ENCODE measurements at places on chromosomes 11 and 22.

DNA sequence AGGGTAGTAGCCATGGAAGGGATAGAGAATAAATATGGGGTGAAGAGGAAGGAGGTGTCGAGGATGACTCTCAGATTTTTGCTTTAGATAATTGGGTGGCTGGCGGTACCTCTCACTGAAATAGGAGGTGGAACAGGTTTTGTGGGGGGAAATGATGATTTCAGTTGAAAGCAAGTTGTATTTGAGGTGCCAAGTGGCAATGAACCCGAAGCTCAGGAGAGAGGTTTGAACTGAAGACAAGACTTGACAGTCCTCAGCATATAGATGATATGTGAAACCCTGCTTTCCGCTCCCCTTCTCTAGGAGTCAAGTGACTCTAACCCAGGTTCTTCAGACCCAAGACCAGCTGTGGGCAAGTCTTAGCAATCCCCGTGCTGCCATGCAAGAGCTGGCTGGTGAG, 33.7 kb downstream of the RRP8 start:
- no peak for DNase-seq

DNA sequence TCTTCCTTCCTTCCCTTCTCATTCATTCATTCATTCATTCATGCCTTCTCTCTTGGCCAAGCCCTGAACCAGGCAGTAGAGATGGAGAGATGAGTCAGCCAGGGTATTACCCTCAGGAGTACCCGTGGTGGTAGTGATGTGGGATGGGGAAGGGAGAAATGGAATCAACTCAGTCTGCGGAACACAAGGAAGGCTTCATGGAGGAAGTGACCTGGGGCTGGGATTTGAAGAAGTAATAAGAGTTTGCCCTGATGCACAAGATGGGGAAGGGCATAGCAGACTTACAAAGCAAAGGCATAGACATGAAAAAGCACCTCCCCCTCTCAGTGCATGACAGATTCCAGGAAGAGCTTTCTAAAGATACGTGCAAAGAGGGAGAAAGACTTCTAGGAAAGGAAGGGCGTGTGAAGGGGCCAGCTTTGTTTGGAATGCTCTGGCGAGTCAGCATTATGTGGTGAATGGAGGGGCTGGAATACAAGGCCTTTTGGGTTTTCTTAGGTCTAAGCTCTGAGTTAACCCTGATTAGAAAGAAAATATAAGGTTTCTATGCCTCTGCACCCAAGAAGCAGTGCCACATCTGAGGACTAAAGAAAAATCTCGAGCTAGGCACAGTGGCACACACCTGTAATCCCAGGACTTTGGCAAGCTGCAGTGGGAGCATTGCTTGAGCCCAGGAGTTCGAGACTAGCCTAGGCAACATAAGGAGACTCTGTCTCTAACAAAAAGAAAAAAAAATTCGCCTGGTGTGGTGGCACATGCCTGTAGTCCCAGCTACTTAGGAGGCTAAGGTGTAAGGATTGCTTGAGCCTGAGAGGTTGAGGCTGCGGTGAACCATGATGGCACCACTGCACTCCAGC, 36.4 kb upstream of the ACER3 start:
- DNase-seq: no peak

DNA sequence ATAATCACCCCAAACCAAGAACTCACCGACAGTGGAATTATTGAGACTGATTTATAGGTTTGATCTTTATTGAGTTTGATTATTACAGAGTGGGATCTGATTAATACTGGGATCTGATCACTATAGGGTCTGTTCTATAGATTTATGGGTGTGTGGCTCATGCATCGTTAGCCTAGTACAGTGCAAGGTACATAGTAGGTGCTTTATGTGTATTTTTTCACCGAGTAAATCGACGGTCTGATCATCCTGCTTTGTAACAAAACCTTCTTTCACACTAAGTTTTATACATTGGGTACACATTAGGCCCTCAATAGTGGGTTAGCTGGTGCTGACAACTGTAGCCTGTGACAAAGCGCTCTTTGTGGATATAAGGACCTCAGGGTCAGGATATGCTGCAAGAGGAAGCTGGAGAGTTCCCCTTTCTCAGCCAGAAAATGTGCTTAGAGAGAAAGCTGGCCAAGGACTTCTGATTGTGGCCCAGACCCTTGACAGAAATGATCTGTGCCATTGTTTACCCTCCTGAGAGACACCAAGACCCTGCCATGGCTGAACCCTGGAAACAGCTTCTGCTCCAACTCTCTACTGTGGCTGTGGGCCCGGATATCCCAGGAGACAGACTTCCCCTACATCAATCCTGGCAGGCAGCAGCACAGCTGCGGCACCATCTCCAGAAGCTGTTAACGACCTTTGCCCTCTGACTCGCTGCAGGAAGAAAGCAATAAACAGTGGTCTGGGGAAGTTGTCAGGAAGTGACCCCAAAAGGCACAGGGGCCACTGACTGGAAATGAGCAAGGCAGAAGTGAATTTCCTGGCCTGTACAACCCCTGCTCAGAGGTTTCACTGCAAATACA, 16.1 kb upstream of the TPP1 start:
- DNase-seq: no peak

- no peak for DNase-seq
Observed at GRCh38 chr22:25331050-25331449, 111.6 kb downstream of the CRYBB2 start.

- no peak for DNase-seq
Observed at GRCh38 chr11:69390561-69390960, 90.9 kb upstream of the LINC01488 start.

GRCh38 chr22:37560608-37561211, 430 bp downstream of the CDC42EP1 start:
- no peak for DNase-seq

- no peak for DNase-seq
Observed at GRCh38 chr11:3894128-3894731, 38.8 kb downstream of the STIM1 start.

DNA sequence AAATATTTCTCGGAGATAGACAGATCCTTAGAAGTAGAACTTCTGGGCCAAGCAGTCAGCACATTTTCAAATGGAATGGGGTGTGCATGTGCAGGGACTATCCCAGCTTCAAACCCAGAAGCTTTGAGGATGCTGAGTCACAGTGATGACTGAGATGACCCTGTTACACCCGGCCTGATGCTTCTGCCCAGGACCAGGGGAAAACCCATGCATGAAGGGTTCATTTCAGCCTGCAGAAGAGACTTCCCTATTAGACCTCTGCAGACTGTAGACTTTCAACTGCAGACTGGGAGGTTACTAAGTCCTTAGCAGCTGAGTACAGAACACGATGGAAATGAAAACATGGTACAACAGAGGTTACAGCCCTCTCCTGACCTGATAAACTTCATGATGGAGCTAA, 3.6 kb upstream of the OR2AT4 start:
- no peak for DNase-seq

- DNase-seq: no peak
Observed at GRCh38 chr22:21938071-21938822, 14.4 kb downstream of the PPM1F start.

- DNase-seq: no peak
Observed at GRCh38 chr11:59078435-59078834, 7.7 kb upstream of the GLYATL1B start.

DNA sequence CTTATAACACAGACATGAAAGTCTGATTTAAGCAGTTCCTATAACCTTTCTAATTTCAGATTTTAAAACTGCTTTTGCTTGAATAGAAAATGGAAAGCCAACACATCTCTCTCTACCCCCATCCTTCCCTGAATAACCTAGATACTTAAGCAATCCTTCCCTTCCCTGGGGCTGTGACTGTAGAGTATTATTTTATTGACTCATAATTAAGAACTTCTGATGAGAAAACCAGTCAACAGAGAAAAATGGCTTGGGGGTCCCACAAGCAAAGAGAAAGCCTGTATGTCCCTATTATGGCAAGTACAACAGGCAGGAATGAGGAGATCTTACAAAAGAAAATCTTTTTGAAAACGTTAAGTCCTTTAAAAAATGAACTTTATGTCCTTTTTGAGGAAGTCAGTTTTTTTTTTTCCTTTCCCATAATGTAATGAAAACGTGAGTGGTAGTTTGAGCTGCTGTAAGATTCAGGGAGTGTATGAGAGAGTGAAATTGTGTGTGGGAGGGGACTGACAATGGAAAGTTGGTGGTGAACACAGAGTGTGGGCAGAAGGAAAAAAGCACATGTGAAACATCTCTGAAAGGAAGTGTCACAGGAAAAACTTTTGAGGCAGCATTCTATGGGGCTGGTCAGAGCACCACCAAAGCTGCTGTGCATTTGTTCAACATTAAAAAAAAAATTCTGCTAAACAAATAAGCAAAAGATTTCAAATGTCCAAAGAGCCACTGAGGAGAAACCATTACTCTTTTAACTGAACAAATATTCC, 154.6 kb downstream of the MAML2 start:
- DNase-seq: no peak

DNA sequence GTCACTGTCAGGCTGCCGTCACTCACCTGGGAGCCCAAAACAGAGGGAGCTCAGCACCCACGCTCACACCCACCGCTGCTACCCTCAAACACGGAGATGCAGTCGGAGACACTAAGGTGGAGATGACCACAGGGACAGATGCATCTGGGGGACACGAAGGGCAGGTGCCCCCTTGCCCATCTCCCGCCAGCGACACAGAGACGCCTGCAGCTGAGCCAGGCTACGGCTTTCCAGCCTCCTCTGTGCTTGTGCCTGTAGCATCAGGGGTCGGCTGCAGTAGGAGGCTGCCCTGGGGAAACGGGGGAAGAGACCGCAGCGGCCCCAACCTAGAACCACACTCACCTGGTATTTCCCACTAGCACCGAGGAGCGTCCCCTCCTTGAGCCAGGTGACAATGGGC, 19.3 kb downstream of the IGSF9B start:
- no peak for DNase-seq

GRCh38 chr22:23400286-23400981, 179.7 kb downstream of the IGLL1 start:
- DNase-seq: no peak

- no peak for DNase-seq
Observed at GRCh38 chr11:56522008-56522407, 21.0 kb downstream of the OR5M11 start.

DNA sequence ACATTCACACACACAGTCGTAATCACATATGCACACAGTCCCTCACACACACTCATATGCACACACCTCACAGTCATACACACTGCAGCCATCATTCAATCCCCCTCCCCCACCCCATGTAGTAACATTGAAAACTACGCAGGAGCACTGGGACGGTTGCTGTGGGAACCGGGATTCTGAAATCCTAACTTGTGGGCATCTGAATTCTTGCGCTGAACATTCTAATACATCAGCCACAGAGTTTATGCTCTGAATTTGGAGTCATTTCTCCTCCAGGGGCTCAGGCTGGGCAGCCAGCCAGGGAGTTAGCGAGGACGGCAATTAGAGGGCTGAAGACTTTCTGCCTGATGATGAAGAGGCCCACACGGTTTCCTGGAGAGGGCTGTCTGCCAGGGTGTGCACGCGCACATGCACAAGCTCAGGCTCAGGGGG, 32.7 kb downstream of the CD6 start:
- DNase-seq: no peak

GRCh38 chr11:45929486-45930030, 7.1 kb downstream of the LARGE2 start:
- no peak for DNase-seq

- DNase-seq: no peak
Observed at GRCh38 chr11:125342281-125342930, 153.7 kb downstream of the FEZ1 start.

DNA sequence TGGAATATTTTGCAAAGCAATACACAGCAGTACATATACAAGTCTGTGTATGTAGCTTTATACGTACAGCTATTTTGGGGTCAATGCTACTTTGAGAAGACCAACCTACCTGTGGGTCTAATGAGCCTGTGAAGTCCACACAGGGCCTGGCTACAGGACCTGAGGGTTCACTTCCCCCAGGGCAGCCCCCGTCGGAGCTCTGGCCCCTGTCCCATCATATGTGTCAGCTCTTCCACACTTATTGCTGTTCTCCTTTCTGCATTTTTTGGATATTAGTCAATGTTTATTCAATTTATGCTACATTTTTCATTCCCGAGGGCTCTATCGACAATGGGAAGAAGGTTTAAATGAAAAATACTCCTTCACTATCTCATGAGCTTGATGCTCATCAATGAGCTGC, 1473.6 kb downstream of the BRD1 start:
- no peak for DNase-seq

- no peak for DNase-seq
Observed at GRCh38 chr11:73191151-73191550, 26.9 kb upstream of the P2RY2 start.

DNA sequence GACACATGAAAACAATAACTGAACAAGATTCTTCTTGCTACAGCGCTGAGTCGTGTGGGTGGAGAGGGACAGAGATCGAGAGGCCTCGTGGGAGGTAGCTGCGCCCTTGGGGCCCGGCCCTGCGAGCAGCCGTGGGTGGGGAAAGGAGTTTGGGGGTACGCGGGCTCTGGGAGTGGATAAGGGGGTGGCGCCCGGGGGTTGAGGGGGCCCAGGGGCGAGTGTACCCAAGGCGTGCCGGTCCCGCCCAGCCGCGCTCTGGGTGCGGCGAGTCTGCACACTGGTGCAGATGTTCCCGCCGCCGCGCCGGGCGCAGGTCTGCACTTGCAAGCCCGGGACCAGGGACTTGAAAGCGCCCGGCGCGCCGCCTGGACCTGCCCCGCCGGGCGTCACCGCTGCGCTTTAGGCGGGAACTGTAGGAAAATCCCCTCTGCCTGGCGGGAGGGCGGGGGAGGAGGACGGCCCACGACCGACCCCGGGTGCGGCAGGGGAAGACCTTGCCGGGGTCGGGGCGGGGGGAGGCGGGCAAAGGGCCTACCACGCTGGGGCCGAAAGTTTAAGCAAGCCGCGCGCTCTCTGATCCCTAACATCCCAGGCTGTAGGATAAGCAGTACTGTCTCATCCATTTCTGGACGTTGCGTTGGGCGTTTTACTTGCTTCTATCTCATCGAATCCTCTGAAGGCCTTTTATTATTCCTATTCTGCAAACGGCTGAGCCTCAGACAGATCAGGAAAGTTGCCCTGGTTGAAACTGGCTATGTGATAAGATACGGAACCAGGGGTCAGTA, 1.4 kb upstream of the KREMEN1 start:
- no peak for DNase-seq

DNA sequence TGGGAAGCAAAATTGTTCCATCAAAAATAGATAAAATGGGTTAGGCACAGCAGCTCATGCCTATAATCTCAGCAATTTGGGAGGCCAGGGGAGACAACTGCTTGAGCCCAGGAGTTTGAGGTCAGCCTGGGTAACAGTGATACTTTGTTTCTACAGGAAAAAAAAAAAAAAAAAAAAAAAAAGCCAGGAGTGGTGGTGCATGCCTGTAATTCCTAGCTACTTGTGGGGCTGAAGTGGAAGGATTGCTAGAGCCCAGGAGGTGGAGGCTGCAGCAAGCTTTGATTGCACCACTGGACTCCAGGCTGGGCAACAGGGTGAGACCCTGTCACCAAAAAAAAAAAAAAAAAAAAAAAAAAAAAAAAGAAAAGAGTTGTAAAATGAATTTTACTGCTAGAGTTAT, 49.6 kb downstream of the KIF18A start:
- no peak for DNase-seq
